ENCODE measurements at places on chromosomes 1 and 21.

- DNase-seq, result no peak
These were observed 98.4 kb upstream of the GADD45A start for GRCh38 chr1:67586596-67586995.

GRCh38 chr1:112850034-112850757 is 105.8 kb downstream of the SLC16A1 start:
- DNase-seq, result no peak

DNA sequence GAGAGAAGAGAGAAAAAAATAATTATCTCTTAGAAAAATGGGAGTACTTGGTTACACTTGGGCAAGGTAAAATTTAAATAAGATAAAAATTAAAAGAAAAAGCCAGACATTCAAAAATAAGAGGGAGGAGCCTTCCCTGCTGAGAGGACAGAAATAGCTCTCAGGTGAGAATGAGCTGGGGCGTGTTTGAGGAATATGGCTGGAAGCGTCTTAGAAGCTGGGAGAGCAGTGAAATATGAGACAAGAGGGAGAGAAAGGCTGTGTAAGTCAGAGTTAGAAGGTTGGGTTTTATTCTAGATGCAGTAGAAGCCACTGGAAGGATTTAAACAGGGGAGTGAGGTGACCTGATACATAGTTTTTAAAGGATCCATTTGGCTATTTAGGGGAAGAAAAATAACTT is 154.2 kb upstream of the L1TD1 start:
- no peak for DNase-seq

DNA sequence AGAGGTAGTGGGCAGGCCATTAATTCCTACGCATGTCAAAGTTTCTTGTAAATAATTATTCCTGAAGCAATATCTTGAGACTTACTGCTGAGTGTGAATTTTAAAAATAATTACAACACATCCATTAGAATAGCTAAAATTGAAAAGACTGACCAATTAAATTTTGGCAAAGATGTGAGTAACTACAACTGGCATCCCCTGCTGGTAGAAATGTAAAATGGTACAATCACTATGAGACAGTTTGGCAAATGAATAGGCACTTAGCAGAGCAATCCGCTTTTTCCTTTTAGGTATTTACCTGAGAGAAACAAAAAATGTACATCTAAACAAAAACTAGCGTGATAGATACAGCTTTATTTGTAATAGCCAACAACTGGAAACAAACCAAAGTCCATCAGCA is 798.9 kb downstream of the BRINP3 start:
- no peak for DNase-seq

- DNase-seq, result no peak
These were observed 42.8 kb downstream of the KCNK1 start for GRCh38 chr1:233656687-233657086.
